NCI-H524 (cell line): ENCODE measurements at places on chromosomes 4 and X.

DNA sequence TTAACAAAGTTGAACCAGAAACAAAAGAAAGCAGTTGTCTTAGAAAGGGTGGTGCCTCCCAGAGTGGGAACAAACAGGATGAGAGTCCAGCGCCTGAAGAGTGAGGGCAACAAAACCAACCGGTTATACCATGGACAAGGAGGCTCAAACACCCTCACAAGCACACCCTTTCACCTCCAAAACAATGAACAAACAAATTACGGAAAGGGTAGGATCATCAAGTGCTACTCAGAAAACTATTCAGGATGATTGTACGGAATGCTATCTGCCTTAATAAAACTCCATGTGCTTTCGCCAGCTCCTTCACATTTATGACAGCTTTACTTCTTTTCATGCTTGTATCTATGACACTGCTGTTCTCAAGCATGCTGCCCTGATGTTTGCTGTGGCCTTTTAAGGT is 26.8 kb downstream of the SLC39A8 start:
- no peak for DNase-seq

DNA sequence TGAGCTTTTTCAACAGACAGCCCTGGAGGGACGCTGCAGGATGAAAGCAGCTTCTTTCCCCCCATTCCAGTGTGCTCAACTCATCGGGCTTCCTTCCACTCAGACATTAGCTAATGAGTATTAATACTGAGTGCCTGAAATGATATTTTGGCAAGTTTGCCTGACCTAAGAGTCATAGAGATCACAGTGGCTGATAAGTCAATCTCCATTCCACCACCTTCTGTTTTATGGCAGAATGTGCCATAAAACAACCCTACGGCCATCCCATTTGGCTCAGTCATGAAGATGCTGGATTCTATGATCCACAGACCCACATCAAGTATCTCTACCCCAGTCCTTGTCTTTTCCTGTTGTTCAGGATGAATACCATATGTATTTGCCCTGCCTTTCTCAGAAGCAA is 48.3 kb upstream of the MAB21L2 start:
- DNase-seq = no peak

- no peak for DNase-seq
Measured at GRCh38 chr4:54940996-54941865, 184.2 kb downstream of the KDR start.

GRCh38 chr4:33427676-33428075 is 2707.5 kb downstream of the PCDH7 start:
- DNase-seq = peak; percentile 2

DNA sequence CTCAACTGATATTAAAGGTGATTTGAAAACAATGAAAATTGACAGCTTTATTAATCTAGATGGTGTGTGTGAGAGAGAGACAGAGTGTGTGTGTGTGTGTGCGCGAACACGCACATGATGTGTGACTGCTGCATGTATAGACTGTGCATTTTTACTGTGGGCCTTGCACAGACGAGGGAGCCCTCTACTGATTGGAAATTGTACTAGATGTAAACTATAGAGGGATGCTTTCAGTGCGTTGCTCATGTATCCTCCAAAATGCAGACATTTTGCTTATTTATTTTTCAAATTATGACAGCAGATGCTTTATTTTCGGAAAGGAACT is 168.4 kb upstream of the GK2 start:
- DNase-seq = peak; percentile 53

- no peak for DNase-seq
Measured at GRCh38 chr4:163121689-163122088, 45.0 kb downstream of the NAF1 start.

GRCh38 chr4:58144721-58145120 is 1034.5 kb upstream of the IGFBP7 start:
- DNase-seq = peak; percentile 78

DNA sequence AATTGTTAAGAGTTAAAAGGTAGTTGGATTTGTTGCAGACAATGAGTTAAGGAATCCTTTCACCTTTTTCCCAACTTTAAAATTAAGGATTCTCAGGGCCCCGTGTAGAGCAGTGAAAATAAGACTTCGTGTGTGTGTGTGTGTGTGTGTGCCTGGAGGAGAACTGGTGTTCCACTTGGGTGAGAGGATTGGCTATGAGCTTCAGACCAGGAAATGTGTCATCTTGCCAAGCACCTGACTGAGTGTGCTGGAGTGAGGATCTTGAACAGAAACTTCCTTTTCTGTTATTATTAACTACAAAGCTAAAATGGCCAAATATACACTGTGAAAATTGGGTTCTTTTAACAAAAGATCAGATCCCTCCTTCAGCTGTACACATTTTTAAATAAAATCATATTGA is 113.1 kb upstream of the VCX2 start:
- DNase-seq = no peak

GRCh38 chr4:156633847-156634246 is 337.8 kb downstream of the PDGFC start:
- DNase-seq = peak; percentile 51

GRCh38 chr4:40812386-40812785 is 62.6 kb downstream of the NSUN7 start:
- no peak for DNase-seq

DNA sequence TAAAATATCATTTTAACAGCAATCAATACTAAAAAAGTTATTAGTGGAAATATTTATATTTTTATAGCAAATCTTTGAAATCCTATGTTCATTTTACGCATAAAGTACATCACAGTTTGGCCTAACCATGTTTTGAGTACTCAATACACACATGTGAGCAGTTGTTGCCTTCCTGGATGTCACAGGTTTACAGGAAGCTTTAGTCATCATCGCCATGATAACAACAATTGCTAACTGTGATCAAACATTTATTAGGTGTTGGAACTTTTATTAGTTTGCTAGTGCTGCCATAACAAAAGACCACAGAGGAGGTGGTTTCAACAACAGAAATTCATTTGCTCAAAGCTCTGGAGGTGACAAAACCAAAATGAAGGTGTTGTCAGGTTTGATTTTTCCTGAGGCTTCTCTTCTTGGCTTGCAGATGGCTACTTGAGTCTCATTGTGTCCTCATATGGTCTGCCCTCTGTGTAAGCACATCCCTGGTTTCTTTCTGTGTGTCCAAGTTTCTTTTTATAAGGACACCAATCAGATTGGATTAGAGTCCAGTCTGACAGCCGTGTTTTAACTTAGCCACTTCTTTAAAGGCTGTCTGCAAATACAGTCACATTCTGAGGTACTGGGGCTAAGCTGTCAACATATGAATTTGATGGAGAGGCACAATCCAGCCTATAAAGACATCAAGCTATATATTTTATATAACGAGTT is 43.1 kb upstream of the BOD1L1 start:
- no peak for DNase-seq

GRCh38 chr4:73619346-73619745 is 890 bp downstream of the RASSF6 start:
- DNase-seq = no peak

DNA sequence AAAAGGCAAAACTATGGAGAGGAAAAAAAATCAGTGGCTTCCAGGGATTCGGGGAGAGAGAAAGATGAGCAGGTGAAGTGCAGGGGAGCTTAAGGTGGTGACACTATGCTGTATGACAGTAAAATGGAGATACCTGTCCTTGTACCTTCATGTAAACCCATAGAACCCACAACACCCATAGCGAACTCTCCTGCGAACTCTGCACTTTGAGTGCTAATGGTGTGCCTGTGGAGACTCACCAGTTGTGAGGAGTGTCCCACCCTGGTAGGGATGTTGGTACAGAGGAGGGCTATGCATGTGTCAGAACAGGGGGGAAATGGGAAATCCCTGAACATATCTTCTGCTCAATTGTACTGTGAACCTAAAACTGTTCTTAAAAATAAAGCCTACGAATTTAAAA is 42.8 kb downstream of the HMX1 start:
- DNase-seq = no peak

DNA sequence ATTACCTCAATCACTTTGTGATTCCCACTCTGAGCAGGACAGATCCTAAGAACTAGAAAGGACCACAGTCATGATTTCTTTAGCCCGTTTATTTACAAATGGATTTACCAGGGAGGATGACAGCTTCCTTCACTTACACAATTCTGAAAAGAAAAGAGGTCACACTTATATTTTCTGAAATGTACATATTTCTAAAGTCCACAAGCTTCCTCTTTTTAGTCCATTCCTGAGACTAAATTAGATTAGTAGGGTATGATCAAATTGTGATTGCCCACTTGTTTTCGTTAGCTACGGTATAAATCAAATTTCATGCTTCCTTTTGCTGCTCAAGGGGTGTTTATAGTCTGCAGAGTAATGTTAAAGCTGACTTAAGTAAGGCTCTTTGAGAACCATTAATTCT is 7.6 kb upstream of the AMELX start:
- DNase-seq = no peak

GRCh38 chr4:175166020-175166419 is 247.9 kb downstream of the ADAM29 start:
- DNase-seq = no peak

GRCh38 chr4:57926311-57926710 is 816.1 kb upstream of the IGFBP7 start:
- DNase-seq = no peak

GRCh38 chr4:38889143-38889542 is 21.5 kb downstream of the FAM114A1 start:
- no peak for DNase-seq

- DNase-seq = no peak
Measured at GRCh38 chr4:1752284-1753041, 31.1 kb downstream of the TACC3 start.
